Suppressor macrophage treated with lipopolysaccharide for 1 hour (primary cell): ENCODE measurements at places on chromosomes 5 and 9.

DNA sequence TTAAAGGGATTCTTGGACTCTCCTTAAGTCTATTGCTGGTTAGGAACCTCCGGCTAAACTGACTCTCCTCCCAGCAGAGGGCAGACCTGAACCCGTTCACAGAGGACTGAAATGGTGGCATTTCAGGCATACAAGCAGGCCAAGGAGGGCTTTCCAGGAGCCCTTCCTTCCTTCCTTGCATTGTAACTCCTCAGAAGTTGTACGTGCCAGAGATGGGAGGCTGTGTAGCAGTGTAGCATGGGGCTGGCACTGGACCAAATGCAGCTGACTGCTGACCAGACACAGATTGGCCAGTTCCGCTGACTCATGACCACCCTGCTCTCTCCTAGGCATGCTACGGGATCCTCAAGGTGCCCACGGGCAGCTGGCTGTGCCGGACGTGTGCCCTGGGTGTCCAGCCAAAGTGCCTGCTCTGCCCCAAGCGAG, 36.4 kb downstream of the JADE2 start:
- DNase-seq: peak; percentile 61

DNA sequence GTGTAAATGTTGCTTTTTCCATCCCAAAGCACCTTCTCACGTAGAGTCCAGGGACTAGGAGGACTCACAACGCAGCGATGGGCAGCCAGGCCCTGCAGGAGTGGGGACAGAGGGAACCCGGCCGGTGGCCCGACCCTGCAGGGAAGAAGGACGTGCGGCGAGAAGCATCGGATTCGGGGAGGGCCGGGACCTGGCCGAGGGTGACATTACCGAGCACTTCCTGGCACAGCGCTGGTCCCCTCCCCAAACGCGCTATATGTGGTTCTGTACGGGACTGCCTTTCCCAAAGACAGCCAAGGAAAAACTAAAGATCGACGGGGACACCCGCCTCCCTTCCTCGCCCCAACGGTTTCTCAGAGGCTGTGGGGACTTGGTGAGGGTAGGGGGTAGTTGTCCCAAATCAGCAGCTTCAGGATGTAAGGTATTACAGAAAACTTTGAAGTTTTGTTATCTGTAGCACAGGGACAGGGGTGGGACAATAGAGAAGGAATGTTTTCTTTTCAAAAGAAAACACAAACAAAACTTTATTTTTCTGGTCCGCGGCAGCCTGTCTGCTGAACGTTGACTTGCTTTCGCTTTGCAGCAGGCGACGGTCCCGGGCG, 887 bp upstream of the MAP3K1 start:
- DNase-seq: peak; percentile 45

GRCh38 chr5:431001-431710, 11.8 kb upstream of the EXOC3 start:
- peak; percentile 77 for DNase-seq

GRCh38 chr9:137434498-137435380, 6.4 kb downstream of the ENTPD8 start:
- no peak for DNase-seq

GRCh38 chr5:44665101-44665701, 143.5 kb upstream of the MRPS30 start:
- no peak for DNase-seq

GRCh38 chr5:97119007-97119390, 23.4 kb downstream of the LIX1 start:
- DNase-seq: no peak

DNA sequence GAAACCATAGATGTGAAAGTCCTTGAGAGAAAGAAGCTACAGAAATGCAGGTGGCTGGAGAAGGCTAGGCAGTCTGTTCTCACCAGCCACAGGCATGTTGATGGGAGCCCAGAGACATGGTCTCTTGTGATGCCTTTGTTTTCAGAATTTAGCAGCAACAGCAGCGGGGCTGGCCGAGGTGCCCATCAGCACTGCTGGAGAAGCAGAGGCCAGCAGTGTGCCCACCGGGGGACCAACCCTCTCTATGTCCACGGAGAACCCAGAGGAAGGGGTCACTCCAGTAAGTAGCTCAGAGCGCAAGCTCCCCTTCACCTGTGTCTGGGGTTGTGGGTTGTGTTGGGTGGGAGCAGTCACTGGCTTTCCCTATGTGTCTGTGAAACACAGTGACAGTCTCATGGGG, 59.6 kb downstream of the COL15A1 start:
- DNase-seq: no peak

- no peak for DNase-seq
These were observed 109.3 kb upstream of the TMEM161B start for GRCh38 chr5:88377705-88378656.

DNA sequence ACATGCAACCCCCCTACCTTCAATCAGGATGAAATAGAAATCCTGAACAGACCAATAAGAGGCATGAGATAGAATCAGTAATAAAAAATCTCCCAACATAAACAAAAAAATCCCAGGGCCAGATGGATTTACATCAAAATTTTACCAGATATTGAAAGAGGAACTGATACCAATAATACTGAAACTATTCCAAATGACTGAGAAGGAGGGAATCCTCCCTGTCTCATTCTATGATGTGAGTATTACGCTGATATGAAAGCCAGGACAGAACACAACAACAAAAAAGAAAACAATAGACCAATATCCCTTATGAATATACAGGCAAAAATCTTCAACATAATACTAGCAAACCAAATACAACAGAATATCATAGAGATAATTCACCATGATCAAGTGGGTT, 109.0 kb upstream of the SMC2 start:
- peak; percentile 9 for DNase-seq

GRCh38 chr5:69451941-69452647, 37.2 kb downstream of the MARVELD2 start:
- DNase-seq: no peak

- DNase-seq: no peak
These were observed 91.8 kb upstream of the TNC start for GRCh38 chr9:115209601-115210306.

DNA sequence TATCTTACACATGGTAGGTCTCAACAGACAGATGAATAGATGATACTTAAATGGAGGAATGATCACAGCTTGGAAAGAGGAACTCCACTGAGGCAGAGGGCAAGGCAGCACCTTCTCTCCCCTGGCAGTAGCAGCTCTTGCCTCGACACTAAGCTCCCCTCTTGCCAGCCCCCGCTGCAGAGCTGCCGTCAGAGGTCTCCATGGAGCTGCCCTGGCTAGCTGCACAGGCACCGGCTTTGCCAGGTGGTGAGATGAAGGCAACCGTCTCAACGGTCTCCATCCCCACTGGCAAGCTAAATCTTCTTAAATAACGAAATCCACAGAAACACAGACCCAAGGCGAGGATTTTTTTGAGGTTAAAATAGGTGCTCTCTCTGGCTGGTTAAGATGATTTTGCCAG, 81.2 kb downstream of the CRB2 start:
- no peak for DNase-seq

DNA sequence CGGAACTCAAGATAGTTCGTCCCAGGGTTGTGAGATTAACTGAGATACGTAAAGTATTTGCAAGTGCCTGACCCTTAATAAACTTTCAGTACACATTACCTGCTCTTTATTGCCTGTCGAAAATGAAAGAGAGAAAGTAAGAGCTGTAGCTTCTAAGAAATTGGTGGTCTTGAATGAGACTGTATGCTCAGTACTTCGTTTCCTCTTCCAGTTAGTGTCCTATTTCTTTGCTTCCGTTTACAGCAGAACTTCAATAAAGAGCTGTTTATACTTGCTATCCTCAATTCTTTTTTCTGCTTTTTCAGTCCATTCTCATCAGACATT, 534 bp downstream of the SRFBP1 start:
- no peak for DNase-seq

DNA sequence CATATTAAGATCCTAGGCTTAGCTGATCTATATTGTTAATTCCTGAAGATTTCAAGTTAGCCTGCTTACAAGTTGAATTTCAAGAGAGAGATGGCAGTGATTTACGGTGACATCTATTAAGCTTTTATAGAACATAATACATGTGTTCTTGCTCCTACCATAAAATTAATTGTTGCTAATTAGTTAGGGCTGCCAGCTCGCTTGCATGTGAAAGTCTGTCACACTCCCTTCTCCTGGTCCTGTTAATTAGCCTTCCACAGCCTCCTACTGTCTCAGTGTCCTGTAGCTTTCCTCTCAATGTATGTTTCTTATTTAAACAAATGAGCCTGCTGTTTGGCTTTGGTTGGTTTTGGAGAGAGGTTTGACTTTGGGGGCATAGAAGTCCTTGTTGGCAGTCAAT, 247.2 kb downstream of the NTRK2 start:
- no peak for DNase-seq

DNA sequence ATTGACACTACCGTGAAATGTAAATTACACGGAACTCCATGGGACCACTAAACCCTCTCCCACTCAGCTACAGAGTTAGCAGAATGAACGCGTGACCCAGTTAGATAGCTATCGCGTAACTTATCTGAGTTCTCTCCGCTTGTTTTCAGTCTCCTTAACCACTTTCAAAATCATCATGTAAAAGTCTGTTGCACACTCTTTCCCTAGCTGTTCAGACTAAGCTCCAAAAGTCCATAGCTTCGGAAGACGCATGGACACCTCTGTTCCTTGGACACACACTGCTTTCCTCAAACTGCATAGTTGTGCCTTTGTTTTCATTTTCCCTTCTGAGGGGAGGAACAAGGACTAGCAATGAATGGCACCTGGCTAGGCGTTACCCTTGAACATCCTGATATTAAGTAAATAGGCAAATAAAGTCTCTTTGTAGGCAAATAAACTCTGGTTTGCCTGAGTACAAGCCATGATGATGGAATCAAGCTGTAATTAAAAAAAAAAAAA, 83.3 kb downstream of the DAPK1 start:
- no peak for DNase-seq

GRCh38 chr5:177524941-177525655, 8.3 kb upstream of the DDX41 start:
- DNase-seq: no peak

- DNase-seq: peak; percentile 27
These were observed 26.7 kb downstream of the LHX2 start for GRCh38 chr9:124038239-124038638.

- DNase-seq: no peak
These were observed 64.4 kb upstream of the SPATA31E1 start for GRCh38 chr9:87818308-87818707.

- DNase-seq: peak; percentile 27
These were observed 23.7 kb downstream of the CSNK1G3 start for GRCh38 chr5:123535648-123536047.

DNA sequence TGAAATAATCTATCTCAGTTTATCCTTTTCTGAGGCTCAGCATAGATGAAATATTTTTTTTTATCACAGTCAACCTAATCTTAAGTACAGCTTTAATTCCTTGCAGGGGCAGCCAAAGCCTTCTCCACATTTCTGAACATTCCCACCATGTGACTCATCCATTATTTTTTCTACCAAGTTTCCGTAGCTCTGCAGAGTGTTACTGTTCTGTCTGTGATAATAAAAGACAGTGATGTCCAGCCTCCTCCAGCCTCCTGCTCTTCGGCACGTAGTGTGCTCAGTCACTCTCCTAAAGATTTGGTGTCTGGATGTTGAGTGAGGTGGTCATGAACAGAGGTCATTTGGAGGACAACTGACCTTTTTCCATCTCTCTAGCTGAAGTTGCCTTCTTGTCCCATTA, 338.1 kb upstream of the ADAMTS16 start:
- DNase-seq: no peak

- no peak for DNase-seq
These were observed 188.9 kb upstream of the TNC start for GRCh38 chr9:115306865-115307264.

GRCh38 chr5:145943674-145944121, 7.3 kb downstream of the SH3RF2 start:
- DNase-seq: peak; percentile 43

GRCh38 chr9:18188971-18189370, 285.0 kb upstream of the ADAMTSL1 start:
- no peak for DNase-seq

GRCh38 chr5:58455066-58455465, 4.8 kb downstream of the PLK2 start:
- DNase-seq: no peak

DNA sequence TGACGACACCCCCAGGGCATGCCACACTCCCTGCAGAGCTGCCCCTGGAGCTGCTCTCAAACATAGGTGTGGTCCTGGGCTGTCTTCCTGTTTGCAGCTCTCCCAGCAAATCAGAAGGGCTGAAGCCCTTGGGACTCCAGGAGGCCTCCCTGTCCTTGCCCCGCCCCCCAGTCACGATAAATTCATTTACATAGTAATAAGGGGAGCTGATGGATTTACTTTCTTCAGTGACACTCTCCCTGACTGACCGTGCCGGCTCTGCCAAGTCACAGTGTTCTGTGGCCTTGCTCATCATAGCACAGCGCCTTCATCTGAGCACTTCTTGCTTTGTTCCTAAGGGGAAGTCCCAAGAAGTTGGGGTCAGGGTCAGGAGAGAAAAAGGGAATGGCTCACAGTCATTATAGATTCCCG, 121.4 kb downstream of the ENC1 start:
- DNase-seq: no peak

DNA sequence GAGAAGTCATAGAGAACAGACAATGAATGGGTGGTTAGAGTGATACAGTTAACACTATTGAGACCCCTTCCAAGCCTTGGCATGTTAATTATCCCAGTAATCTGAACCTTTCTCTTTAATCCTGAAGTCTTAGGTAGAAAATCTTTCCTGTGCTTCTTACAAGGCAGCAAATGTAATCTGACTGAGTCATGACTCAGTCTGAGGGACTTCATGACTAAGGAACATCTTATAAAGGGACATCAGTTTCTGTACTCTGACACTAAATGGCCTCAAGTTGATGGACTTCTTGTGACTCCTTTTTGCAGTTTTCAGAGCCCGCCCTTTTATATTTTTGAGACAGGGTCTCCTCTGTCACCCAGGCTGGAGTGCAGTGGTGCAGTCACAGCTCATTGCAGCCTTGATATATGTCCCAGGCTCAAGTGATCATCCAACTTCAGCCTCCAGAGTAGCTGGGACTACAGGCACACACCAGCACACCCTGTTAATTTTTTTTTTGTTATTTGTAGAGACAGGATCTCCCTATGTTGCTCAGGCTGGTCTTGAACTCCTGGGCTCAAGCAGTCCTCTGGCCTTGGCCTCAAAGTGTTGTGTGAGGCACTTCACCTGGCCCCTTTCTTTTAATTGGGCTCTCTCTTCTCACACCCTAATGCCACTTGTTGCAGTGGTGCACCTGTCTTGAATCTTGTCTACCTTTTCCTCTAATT, 9.5 kb downstream of the EXOSC3 start:
- no peak for DNase-seq

DNA sequence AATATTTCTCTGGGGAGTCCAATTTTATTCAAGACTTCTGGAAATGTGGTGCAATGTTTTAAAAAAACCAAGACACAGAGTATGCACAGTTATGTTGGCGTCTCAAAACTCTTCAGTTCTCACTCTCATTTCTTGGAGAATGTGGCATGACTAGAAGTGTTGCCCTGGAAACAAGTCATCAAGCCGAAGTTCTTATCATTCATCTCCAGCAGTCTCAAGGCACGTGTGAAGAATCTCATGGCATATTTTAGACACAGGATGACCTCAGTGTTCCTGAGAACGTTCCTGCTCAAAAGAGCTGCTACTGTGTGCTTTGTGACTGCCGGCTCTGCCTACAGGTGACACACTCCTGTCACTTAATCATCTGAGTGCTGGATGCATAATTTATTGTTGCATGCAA, 147.4 kb upstream of the IRX4 start:
- DNase-seq: no peak

- DNase-seq: no peak
These were observed 101.4 kb upstream of the MPDZ start for GRCh38 chr9:13380903-13381302.

GRCh38 chr9:132156262-132156661, 5.6 kb upstream of the NTNG2 start:
- no peak for DNase-seq

- DNase-seq: no peak
These were observed 3.6 kb downstream of the HNRNPK start for GRCh38 chr9:83976372-83976771.

GRCh38 chr9:117718085-117718484, 13.9 kb downstream of the TLR4 start:
- DNase-seq: peak; percentile 95
